ENCODE measurements at places on chromosomes 4 and X.

DNA sequence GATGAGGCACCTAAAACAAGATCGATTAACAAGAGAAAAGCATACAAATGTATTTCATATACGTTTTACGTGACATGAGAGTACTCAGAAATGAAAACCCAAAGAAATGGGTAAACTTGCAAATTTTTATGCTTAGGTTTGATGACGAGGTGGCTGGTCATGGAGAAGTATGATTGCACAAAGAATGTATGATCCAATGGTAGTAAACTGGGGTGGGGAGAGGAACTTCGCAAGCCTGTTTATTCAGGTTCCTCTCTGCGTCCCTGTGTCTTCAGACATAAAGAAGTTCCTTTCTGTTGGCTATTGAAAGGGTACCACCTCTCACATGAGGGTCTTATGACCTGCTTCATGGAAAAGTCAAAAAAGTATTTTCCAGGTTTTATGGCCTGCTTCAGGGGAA, 309.2 kb downstream of the BCOR start:
- DNase-seq: no peak

DNA sequence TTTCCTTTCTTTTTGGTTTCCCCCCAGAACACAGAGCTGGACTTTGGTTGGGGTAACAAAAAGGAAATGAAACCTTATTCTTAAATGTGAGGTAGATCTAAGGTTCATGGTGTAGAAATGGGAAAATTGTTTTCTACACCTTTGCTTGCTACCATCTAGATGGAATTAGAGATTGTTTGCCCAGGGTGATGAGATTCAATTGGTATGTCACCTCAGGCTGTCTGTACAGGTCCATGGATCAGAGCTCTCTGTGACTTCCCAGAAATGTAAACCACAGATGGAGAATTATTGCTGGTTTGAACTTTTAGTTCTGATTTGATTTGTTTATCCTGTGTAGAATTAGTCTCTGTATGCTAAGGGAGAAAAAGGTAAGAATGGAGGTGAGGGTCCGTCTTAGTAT, 146.7 kb downstream of the PCDH7 start:
- DNase-seq: no peak

DNA sequence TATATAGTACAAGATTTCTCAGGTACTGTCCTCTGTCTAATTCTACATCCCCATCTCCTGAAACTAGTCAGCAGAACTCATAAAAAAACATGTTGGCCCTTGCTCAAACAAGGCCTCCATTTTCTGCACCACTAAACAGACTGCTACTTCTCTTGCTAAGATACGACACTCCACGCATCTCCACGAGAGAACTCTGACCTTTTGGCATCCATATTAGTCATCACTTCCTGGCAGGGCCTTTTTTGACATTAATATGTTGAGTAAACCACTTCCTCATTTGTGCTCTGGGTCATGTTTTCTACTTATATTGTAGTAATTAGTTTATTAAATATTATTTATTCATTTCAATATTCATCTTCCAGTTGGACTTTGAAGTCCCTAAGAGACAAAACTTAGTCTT, 65.6 kb downstream of the DCAF8L1 start:
- no peak for DNase-seq

DNA sequence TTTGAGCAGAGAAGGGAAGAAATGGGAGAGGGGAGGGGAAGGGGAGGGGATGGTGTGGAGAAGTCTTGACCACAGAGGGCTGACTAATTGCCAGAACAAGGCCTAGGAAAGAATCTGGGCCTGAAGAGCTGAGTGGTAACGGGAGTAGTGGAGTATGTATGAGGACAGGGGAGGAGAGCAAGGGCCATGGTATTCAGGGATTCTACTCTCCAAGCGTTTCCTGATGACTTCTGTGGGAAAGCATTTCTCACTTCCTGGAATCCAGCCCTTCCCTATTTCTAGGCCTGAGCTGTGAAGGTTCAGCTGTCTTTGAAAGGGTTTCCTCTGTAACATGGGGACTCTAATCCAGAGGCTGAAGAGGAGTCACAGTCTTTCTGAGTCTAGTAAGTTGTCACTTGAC, 19.7 kb upstream of the SOX3 start:
- DNase-seq: peak; percentile 56

GRCh38 chrX:94123062-94123461, 449.1 kb downstream of the FAM133A start:
- no peak for DNase-seq

DNA sequence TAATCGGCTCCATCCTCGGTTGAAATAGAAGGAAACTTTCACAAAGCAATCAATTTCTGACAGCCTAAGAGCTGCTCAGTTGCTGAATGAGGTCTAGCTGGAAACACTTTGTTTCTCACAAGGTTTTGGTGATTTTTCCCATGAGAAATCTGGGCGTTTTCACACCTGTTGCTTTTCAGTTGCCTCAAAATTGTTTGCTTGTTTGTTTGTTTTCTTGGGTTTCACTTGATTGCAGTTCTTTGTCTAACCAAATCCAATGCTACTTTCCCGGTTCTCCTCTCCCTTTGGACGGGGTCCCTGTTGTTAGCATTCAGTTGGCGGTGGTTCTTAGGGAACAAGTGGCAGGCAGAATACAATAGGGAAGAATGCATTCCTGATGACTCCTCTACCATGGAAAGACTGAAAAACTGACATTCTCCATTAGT, 135.5 kb downstream of the PALLD start:
- no peak for DNase-seq

DNA sequence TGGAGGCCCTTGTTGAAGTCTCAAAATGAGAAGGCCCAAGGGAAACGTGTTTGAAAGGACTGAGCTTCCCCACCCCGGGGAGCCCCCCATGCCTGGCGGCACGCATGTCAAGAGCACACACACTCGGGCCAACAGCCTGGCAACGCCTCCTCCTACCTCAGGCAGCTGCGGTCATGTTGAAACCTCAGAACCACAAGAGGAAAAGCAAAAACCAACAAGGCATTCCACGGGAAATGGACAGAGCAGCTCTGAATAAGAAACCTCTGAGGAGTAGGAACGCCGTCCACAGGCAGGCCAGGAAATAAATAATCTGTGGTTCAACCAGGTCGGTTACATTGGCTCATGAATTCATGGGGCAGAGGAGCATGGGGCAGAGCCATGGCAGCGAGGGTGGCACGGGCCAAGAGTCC, 95.7 kb upstream of the AFAP1 start:
- no peak for DNase-seq

DNA sequence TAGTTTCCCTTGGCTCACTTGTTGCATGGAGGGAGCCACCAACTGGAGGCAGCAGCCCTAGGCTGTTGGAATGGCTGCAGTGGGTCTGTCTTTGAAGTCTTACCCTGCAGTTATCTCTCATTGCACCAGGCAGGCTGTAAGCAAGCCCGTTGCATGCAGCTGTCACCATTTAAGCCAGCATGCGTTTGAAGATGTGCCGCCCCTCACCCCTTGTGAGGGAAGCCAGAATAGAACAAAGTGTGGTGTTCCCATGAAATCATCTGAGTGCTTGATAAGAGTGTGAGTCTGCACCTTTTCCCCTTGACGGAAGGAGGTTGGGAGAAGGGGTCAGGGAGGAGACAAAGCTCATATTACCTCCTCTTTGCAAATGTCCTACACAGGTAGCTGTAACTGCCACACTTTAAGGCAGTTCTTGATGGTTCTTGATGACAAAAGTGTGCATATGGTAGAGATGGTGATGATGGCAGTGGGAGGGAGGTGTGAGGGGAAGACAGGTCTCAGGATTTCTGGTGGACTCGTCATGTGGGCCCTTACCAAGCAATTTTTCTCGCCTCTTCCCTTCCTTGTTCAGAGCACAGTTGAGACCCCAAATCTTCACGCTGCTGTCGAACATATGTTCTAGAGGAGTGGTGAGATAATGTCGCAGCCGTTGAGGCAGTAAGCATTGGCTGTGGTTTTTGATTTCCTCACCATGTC, 191.4 kb upstream of the LEF1 start:
- no peak for DNase-seq

- DNase-seq: no peak
Observed at GRCh38 chr4:153468587-153468986, 2.4 kb downstream of the TMEM131L start.

DNA sequence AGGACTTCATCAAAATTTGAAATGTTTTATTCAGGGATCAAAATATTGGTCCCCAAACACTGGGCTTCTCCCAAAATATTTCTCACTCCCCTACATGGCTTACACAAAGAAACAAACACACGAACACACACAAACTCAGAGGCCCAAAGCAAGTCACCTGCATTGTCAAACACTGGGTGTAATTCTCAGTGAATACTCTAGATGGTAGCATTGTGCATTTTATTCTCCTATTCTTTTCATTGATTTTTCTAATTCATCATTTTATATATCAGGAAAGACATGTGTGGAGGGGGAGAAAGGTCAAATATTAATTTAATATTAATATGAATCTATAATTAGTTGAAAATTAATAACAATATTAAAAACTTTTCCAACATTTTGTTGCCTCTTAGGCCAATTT, 72.3 kb upstream of the TNMD start:
- DNase-seq: no peak

GRCh38 chr4:123564758-123565346, 168.3 kb downstream of the SPRY1 start:
- no peak for DNase-seq

GRCh38 chrX:18875256-18875878, 108.5 kb downstream of the PHKA2 start:
- DNase-seq: no peak

GRCh38 chr4:82031376-82031927, 342.3 kb downstream of the HNRNPD start:
- no peak for DNase-seq

GRCh38 chr4:183412821-183413220, 31.6 kb upstream of the CDKN2AIP start:
- no peak for DNase-seq

GRCh38 chrX:134600714-134601113, 57.6 kb downstream of the PLAC1 start:
- DNase-seq: no peak

DNA sequence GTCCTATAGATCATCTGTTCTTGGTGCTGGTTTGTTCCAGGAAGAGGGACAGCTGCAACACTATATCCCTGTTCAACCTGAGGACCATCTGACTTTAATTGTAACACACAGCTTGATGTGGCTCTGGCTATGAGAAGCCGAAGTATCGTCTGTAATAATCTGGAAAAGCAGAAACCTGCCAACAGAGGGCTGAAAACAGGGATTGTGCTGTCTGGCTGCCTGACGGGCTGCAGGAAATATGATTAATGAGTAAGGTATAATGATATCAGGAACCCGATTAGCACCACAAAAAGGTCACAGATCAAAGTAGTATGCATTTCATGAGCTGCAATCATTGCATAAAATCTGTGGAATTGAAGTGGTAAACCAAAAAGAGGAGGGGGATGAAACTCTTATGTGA, 170.4 kb upstream of the MAB21L2 start:
- no peak for DNase-seq

- DNase-seq: no peak
Observed at GRCh38 chr4:105147016-105147552, 408 bp downstream of the TET2 start.

- DNase-seq: no peak
Observed at GRCh38 chr4:55393461-55394320, 2.1 kb upstream of the TMEM165 start.

GRCh38 chrX:132169554-132169953, 41.7 kb upstream of the FRMD7 start:
- DNase-seq: no peak

GRCh38 chr4:141788169-141788915, 152.0 kb downstream of the IL15 start:
- DNase-seq: no peak

GRCh38 chr4:145315811-145316225, 135.4 kb upstream of the OTUD4 start:
- DNase-seq: peak; percentile 96

- DNase-seq: no peak
Observed at GRCh38 chrX:138191998-138192397, 519.5 kb downstream of the FGF13 start.

DNA sequence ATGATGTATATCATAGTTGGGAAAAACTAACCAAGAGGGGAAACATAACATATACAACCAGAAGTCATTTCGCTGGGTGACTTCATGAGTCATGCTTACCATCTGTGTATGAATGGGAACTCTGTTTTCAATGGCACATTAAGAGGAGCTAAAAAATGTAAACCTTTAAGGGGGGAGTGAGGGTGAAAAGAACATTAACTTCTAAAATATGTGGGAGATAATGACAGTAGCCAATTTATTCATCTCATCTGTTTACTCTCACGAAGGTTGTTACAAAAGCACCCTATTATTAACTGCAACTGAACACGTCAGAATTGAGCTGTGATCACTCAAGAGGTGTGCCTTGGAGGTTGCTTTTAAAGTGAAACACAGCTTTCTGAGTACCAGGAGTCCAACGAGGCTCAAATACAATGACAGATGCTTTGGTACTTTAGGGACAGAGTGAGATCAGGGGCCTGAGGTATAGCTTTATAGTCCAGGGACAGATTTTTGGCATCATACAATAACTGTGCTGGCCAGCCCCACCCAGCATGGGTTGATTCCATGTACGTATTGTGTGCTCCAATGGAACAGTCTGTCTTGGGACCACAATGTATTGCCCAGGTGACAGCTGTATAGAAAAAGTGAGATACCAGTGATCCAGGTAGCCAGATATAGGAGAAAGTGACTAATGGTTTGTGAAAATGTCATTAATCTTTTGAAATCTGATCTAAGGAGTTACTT, 107.3 kb downstream of the AMMECR1 start:
- DNase-seq: peak; percentile 84
